ENCODE measurements at places on chromosomes 2 and 18.

DNA sequence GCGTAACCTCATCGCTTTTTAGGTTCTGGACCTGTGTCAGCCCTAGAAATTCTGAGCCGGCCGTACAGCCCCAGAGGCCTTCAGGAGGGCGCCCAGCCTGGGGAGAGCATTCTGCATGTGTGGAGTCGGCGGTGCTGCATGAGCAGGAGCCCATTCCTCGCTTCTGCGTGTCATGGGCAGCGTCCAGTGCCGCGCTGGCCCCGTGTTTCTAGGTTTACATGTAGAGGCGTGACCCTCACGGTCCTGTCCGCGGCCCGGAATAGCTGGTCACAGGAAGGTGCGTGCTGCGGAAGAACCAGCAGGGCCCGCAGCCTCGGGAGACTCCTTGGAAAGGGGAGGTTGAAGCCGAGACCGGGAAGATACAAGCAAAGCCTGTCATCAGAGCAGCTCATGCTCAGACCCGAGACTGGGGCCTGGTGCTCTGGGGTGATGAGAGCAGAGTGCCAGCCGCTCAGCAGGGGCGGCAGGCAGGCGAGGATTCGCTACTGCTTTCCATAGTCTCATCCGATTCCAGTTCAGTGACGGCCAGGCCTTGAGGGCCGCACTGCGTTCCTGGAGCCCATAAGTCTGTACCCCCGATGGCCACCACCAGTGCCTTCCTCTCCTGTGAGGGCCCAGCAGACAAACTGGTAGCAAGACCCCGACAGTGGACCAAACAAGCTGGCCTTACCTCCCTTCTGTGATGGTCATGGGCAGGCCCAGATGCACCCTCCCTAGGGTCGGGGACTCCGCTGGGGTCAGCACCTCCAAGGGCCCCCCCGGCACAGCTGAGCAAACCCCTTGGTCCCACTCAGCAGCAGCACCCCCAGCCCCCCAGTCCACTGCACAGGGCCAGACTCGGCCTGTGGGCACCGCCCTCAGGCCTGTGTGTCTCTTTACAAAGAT, 15.6 kb upstream of the NFATC1 start:
- no peak for DNase-seq

DNA sequence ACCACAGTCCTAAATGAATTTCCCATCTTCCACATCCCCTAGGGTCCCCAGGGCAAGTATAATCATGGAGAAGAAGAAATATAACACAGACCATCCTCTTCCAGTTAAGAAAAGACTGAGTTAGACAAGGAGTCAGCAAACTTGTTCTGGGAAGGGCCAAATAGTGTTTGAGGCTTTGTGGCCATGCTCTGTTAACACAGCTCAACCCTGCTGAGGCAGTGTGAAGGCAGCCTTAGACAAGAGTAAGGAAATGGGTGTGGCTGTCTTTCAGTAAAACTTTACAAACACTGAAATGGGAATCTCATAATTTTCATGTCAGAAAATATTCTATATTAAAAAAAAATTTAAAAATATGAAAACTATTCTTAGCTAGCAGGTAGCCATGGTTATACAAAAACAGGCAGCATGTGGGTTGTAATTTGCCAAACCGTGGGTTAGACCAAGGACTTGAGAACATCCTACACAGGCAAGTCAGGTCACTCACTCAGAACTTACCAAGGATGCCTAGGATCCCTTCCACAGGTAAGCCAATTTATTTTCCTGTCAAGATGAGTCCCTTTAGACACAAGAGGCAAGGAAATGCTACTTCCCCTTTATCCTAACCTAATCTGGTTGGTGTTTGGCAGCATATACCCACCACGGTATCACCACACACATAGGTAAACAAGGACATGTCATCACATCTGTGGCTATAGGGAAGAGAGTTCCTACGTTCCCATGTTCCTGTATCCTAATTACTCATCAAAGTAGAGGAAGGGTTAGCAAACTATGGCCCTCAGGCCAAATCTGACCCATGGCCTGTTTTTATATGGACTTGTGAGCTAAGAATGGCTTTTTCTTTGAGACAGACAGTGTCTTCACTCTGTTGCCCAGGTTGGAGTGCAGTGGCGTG, 31.9 kb downstream of the C2orf74 start:
- DNase-seq: no peak

GRCh38 chr18:76956648-76957047, 134.3 kb downstream of the ZNF236 start:
- no peak for DNase-seq

DNA sequence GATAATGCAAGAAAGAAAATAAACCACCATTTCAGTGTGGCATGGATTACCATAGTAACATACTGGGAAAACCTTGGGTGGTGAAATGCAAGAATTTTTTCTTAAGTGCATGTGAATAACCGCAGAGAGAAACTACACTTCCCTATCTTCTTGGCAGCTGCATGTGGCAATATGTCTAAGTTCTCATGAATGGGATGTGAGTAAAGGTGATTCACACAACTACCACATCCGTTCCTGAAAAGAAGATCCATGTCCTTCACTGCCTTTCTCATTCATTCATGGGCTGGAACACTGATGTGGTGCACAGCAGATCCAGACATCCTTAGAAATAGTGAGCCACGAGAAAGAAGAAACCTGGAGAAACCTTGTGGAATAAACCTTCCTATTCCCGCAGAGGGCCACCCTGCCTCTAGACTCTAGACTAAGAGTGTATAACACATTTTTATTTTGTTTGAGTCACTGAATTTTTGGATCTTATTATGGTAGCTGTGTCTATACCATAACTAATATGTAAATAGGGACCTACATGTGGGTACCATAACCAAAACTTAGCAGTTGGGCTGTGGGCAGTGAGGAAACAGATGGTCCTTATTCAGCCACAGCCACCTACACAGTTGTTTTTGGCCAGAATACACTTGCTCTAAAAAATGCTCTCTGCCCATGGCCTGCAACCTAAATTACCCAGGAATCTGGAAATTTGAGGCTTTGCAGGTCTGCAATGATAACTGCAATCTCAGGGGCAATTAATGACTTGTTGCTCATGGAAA, 573.3 kb downstream of the LRP1B start:
- peak; percentile 3 for DNase-seq

- DNase-seq: no peak
Measured at GRCh38 chr2:190417045-190417842, 9.1 kb downstream of the MFSD6 start.

DNA sequence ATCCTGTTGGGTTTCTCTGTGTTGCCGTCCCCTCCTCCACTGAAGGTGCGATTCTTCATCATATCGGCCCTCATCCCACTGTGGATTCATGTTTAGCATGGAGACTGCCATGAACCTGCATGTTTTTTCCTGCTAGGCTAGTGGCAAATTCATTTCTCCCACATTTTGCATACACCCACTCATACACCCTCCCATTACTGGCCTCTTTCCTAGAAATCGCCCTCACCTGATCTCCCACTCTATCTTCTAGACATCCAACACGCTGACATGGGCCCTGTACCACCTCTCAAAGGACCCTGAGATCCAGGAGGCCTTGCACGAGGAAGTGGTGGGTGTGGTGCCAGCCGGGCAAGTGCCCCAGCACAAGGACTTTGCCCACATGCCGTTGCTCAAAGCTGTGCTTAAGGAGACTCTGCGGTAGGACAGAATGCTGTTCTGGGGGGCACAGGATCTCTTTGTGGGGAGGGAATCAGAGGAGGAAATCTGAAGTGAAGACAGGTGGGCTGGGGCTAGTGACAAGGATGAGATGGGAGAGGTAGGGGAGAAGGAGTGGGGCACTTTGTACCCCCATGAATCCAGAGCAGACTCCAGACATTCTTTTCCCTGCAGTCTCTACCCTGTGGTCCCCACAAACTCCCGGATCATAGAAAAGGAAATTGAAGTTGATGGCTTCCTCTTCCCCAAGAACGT, 17.7 kb downstream of the PRKAG3 start:
- DNase-seq: no peak

GRCh38 chr2:73993778-73994177, 9.1 kb downstream of the TET3 start:
- no peak for DNase-seq

GRCh38 chr18:62802523-62802922, 87.2 kb downstream of the PHLPP1 start:
- no peak for DNase-seq

DNA sequence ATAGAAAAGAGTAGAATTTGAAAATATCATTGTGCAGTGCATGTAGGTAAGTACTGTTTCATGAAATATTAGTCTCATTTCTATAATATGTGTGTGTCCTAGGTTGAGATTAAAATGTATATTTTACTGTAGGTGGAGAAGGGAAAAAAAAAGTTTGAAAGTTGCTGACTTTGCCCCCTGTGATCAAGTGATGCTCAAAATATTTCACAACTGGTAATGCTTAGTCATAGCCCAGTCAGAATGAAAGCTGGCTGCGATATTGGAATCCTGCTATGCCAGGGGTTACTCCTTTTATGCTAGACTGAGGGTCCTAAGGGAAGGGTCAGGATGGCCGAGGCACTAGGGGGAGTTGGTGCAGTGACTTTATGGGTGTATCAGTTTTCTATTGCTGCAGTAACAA, 19.5 kb upstream of the CFAP36 start:
- no peak for DNase-seq

DNA sequence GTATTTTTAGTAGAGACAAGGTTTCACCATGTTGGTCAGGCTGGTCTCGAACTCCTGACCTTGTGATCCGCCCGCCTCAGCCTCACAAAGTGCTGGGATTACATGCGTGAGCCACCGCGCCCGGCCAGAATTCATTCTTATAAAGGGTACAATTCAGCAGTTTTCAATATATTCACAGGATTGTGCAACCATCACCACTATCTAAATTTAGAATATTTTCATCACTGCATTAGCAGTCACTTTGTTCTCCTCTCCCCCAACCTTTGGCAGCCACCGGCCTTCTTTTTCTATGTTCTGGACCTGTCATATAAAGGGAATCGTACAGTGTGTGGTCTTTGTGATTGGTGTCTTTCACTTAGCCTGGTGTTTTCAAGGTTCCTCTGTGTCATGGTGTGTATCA, 40.7 kb downstream of the TCF7L1 start:
- DNase-seq: no peak

DNA sequence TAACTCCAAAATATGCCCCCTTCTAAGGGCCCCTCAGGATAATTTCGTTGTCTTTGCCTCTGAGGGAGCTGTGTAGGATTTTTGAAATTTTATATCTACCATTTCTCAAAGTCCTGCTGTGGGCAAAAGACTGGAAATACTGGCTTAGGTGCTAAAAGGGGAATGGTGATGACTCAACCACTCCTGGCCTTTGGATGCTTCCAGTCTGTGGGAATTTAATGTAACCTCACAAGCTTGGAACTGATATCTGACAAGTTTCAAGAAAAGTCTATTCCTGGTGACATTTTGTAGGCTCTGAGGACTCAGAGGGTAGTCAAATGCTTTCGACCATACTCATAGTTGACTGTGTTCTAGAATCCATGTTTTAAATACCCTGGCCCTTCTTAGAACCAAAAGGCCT, 3.4 kb upstream of the APCDD1 start:
- no peak for DNase-seq

- DNase-seq: no peak
Measured at GRCh38 chr2:162435157-162435556, 91.2 kb downstream of the GCA start.

DNA sequence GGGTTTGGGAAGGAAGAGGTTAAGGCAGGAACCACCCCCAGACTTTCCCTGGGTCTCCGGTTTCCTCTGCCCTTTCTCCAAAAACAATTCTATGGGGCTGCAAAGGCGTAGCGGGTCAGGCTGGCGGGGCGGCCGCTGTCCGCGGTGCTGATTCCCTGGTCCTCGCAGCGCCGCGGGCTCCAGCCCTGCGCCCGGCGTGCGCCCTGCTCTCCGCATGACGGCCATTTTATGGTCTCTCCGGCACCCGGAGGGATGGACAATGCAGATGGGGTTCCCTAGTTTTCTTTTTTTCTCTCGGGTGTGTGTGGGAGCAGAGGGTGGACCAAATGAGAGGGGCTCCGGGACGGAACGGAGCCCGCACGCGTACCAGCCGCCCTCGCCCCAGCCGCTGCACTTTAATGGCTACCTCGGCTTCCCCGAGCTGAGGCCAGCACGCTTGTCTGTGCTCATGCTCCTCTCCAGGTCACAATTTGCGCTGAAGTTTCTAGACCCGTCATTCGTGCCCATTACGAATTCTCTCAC, 1.6 kb downstream of the ST8SIA3 start:
- DNase-seq: peak; percentile 0

DNA sequence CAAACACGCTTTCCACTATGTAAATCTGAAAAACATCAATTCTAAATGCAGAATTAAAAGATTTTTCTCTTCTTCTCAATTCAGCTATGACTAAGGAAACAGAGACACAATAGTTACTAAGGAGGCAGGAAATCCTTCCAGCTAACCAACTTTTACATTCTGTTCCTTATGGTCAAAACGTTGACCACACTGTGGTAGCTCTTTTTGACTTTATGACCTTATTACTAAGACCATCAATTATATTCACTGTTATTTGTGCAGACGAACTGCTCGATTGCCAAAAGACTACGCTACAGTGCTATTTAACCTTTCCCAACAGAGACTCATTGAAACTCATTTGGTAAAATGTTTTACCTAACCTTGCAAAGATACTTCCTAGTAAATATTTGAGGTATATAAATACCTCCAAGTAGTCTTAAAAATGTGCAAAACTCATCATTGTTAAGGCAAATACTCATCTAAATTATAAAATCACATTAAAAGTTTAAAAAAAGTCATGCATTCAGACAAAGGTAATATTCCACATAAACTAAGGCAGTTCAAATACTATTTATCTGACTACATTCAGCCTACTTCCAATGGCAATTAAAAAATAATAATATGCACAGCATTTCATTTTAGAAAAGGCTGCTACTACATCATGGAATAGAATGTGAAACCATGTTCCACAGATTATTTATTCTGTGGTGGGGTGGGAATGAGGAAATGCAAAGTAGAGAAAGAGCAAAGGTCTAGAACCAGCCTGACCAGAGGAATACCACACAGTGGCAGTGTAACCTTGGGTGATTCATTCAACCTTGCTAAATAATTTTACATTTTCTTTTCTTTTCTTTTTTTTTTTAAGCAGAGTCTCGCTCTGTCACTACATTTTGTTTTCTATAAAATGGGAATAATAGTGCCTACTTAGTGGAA, 139.9 kb downstream of the THADA start:
- DNase-seq: no peak

GRCh38 chr2:127081826-127082633, 24.9 kb downstream of the BIN1 start:
- no peak for DNase-seq

- DNase-seq: no peak
Measured at GRCh38 chr2:102677244-102678215, 58.2 kb downstream of the SLC9A2 start.

DNA sequence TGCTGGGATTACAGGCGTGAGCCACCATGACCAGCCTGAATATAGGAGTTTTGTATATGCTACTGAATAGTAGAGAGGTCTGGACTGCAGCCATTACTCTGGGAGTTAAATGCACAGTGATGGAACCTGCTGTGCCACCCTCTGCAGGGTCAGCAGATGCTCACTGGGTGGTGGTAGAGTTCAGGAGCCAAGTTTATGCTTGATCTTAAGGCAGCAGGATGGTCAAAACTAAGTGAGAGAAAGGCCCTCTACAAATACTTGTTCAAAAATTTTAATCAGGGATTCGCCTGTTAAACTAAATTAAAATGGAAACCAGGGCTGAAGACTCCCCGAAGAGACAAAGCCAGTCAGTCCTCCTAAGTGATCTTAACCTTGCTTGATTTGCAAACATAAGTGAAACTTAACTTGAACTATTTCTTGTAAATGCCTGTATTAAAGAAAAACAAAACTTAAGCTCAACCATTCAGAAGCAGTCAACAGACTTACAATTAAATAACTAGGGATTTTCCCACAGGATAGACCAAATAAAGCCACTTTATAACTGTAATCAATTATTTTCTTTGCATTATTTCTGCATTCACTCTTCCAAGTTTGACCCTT, 4.2 kb upstream of the WDFY1 start:
- DNase-seq: no peak
